Endothelial cell (in vitro differentiated cells): ENCODE measurements at places on chromosomes 7 and 10.

GRCh38 chr10:10985361-10985760 is 32.3 kb upstream of the CELF2 start:
- DNase-seq: no peak

GRCh38 chr7:1564603-1565022 is 5.2 kb downstream of the PSMG3 start:
- DNase-seq: no peak

DNA sequence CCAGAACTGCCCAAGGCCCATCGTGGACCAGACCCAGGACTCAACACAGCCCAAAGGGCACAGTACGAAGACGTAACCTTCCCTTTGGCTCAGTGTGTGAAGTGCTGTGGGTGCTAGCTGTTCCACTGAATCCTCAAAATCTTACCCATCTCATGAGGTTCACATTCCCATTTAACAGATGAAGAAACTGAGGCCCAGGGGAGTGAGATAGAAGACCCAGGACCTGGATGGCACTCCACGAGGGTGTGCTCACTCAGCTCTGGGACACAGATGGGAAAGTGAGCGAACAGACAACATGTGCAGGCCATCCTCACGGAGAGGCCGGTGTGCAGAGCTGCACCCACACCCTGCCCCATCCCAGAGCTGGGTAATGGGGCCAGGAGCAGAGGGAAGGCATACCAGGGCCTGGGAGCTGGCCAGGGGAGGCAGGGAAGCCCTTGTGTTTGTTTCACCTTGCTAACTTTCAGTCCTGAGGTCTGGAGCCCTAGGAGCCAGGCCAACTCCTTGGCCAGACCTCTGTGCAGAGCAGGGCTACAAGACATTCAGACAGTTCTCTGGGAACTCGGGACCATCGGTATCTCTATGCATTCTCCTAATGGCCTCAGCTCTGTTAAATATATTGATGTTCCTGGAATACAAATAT is 100.3 kb upstream of the ZMIZ1 start:
- no peak for DNase-seq

- DNase-seq: no peak
Measured at GRCh38 chr7:90345595-90346335, 751 bp upstream of the GTPBP10 start.

DNA sequence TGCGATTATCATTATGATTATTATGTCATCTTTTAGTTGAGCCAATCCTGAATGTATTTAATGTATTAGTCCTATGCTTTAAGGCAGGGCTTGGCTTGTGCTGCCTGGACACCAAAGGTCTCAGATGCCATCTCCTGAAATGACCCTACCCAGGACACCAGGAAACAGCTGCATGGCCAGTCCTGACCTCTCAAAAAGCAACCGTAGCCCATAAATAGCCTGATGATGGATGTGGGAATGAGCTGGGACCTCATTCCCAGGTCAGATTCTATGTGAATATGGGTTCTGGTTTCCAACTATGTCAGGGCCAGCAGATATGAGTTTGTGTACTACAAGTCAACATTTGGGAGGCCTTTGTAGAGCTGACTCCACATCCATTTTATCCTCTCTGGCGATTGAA is 438.4 kb downstream of the NRG3 start:
- no peak for DNase-seq

GRCh38 chr10:4382811-4383210 is 443.2 kb upstream of the AKR1E2 start:
- no peak for DNase-seq

DNA sequence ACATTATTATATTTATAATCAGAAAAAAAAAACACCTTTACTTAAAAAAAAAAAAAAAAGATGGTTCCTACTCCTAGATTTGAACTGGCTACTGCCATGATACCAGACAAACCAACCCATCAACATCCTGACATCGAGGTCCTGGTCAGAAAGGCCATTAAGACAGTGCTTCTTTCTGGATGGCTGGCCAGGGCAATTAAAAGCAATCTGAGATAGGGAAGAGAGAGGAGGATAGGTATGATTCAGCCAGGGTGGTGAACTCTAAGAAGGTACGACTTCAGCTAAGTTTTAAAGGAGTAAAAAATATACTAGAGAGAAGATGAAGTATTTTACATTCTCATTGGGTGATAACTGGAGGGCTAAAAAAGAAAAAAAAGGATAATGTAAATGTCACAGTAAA is 139.0 kb downstream of the DOCK4 start:
- no peak for DNase-seq

DNA sequence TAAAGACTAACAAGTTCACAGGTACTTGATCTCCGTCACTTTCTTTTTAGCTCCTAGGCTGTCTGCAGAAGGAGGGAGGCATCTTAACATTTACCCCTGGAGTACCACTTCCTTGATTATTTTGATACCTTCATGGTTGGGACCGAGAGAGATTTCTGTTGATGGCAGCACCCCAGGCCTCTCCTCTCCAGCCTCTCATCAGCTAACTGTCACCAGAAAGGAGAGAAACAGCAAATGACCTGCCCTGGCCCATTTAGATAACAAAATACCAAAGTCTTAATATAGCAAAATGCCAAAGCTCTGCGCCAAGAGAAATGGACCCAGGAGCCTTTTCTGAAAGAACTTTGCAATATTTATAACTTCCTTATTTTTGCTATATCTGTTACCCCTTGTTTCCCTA is 30.0 kb upstream of the KLHL7 start:
- no peak for DNase-seq

DNA sequence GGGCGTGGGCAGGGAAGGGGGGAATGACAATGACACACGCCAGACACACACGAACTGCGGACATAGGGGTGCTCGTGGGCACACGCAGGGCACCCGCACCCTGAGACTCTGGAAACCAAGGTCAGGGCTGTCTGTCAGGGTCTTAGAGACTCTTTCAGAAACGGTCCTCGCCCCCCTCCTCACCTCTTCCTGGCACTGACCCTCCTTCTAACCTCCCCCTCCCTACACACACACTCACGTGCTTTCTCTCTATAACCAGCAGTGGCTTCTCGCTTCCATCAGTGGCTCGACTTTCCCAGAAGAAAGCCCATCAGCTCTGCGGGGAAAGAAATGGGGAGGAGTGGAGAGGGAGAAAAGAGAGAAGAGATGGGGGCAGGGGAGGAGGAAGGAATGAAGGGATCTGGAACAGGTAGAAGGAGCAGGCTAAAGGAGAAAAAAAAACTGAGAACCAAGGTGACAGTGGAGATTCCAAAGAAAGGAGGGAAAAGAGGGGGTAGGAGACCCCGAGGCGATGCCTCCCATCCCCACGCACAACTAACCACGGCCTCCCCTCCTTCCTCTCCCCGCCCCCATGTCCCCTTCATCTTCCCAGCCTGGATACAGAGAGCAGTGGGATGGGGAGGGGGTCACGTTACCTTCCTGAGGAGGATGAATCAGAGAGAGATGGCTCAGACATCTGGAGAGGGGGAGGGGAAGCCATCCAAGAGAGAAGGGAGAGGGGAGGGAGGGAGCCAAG is 1.7 kb upstream of the VGF start:
- no peak for DNase-seq

GRCh38 chr10:58796242-58796641 is 283.6 kb downstream of the BICC1 start:
- peak; percentile 27 for DNase-seq

GRCh38 chr10:43681220-43681619 is 32.5 kb upstream of the ZNF32 start:
- no peak for DNase-seq

DNA sequence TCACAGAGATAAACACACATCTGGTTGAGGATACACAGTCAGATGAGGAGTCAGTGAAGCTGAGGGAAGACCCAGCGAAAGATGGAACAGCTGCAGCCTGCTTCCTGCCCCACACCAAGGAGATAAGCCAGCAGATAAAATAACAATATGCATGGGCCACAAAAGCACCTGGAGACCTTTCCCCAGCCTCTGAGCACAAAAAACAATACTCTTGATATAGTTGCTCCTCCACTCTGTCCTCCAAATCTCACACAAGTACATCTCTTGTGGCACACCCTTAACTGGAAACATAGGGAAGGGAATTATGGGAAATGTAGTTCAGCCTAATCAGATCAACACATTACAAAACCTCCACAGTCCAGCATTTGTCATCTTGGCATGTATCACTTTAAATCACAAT is 9.7 kb upstream of the FHIP2A start:
- DNase-seq: no peak

GRCh38 chr10:92573091-92573797 is 649 bp downstream of the IDE start:
- peak; percentile 41 for DNase-seq

DNA sequence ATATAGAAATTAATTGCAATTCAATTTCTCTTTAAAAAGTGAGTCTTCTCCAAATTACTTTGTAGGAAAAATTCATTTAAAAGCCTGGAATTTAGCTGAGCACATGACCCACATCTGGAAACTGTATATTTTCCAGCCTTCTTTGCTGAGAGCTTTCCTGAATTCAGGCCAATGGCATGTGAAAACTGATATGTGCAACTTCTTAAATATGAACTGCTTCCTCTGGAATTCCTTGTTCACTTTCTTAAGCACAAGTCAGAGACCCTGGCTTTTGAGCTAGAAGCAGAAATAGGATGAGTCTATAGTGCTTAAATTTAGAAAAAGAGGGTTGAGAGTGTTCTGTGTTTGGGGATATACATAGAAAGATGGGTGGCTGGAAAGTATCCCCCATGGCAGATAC is 365.1 kb upstream of the MTPN start:
- no peak for DNase-seq

GRCh38 chr7:2655870-2656614 is 24.3 kb downstream of the TTYH3 start:
- no peak for DNase-seq

- no peak for DNase-seq
Measured at GRCh38 chr7:114214466-114214865, 200.1 kb upstream of the FOXP2 start.

GRCh38 chr10:29634764-29635625 is at the start of gene SVIL:
Gene SVIL, minus strand, starts transcription at chr10:29634971. Its CDS starts 79,913 bp downstream, at chr10:29555058.
- DNase-seq: no peak

GRCh38 chr7:37728747-37729146 is 45.2 kb downstream of the GPR141 start:
- DNase-seq: no peak

DNA sequence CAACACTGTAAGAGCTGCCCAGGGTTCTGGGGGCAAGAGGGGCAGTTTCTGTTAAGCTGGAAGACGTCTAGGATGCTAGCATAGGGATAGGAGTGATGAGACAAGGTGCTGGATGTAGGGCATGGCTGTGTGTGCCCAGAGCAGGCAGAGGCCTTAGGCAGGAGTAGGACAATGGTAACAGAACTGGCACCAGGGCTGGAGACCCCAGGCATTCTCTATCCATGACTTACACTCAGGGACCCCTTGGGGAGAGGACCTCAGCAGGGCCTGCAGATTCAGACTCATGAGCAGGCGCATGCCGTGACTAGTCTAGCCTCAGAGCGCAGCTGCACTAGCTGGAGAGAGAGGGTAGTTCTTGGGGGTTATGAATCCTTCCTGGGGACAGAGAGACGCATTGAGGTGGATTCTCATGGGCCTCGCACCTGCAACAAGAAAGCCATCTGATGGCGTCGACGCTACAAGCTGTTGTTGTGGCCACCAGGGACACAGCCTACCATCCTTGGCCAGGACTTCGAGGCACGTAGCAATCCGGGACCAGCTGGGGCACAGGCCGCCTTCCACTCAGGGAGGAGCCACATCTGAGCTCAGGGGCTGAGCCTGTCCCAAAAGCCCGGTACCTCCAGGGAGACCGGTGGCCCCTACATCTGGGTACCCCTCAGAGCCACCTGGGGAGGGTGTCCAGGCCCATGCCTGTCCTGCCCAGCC is 474.1 kb downstream of the PTPRN2 start:
- DNase-seq: no peak

DNA sequence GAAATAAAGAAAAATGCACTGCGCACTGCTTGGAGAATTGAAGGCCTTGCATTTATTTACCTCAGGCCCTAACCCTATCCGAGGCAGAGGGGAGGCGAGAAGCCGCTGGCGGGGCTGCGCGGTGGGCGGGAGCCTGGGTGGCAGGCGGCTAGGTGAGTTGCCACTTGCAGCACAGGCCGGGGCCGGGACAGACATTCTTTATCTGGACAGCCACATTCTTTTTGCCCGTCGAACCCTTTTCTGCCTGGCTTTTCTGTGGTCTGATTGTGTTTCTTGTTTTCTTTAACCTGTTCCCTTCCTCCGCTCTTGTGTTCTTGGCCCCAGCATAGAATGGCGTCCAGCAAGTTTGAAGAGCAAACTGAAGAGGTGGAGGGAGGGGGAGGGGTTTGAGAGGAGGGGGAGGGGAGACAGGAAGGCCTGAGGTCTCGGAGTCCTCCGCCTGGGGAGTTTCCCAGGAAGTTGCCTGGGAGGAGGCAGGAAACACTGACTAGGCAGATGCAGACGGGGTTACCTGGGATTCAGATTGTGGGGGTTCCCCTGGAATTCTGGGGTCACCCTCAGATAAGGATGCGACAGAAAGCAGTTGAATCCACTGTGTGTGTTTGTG is 5.1 kb downstream of the SHH start:
- no peak for DNase-seq

GRCh38 chr10:44517635-44518034 is 132.7 kb upstream of the CXCL12 start:
- no peak for DNase-seq

- DNase-seq: no peak
Measured at GRCh38 chr7:156665101-156665500, 24.5 kb downstream of the RNF32 start.

GRCh38 chr10:5317547-5318107 is 47.1 kb upstream of the UCN3 start:
- no peak for DNase-seq

DNA sequence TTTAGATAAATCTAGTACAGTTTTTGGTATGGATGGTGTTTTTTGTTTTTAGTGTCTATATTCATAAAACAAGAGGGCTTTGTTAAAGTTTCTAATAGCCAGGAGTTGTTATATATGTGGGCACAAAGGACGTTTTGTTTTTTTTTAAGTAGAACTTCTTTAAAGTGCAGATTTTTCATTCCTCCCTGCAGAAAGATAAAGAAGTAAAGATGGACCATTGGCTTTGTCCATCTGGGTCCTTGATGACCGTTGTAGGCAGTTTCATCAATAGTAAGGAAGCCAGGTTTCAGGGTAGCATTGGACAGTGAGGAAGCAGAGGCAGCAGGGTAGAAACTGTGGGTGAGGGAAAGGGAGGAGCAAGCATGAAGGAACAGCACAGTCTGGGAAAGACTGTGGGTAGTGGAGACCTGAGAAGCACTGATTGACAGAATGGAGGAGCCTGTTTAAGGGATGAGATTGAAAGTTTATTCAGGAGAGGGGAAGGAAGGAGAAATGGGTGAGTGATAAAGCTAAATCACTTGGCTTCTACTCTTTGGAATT is 5.3 kb downstream of the CALU start:
- no peak for DNase-seq

- no peak for DNase-seq
Measured at GRCh38 chr7:158031867-158032308, 555.7 kb downstream of the PTPRN2 start.

GRCh38 chr7:26691406-26691805 is 173.0 kb downstream of the SKAP2 start:
- peak; percentile 15 for DNase-seq

GRCh38 chr10:44177610-44178009 is 207.3 kb downstream of the CXCL12 start:
- no peak for DNase-seq
